Anterior cingulate cortex (tissue), 58 donors: ENCODE measurements at places on chromosomes 1 and 21.

DNA sequence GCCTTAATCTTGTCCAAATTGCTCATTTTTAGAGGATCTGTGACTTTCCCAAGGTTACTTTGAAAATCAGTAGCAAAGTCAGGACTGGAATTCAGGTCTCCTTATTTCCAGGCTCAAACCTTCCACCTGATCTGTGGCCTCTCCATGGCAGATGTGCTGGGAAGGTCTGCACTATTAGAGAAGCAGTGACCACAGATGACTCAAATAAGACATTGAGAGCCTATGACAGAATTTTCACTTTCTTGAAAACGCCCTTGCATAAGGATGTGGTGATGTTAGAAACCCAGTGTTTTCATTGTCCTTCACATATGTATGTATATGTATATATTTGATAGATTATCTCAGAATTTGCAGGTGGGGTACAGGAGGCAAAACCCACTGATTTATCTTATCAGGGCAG is 45.3 kb downstream of the TTC39A start:
- no peak for DNase-seq

DNA sequence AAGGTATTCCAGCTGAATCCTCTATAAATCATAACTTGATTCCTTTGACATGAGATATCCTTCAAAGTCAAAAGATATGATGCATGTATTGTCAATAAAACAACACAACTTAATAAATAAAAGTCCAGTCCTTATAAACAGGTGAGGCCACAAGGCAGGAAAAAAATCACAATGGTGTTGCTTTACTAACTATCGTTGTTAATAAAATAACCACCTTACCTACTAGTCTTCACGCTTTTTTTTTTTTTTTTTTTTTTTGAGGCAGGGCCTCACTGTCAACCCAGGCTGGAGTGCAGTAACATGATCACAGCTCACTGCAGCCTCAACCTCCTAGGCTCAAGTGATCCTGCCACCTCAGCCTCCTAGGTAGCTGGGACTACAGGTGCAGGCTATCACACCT is at the start of gene TMEM81:
TMEM81 (minus strand) TSS at position 101 of the 400 bp plus-strand sequence. CDS start 140 bp downstream, outside the sequence.
- no peak for DNase-seq

- DNase-seq, result no peak
Observed at GRCh38 chr1:203187304-203187685, 791 bp upstream of the CHI3L1 start.

DNA sequence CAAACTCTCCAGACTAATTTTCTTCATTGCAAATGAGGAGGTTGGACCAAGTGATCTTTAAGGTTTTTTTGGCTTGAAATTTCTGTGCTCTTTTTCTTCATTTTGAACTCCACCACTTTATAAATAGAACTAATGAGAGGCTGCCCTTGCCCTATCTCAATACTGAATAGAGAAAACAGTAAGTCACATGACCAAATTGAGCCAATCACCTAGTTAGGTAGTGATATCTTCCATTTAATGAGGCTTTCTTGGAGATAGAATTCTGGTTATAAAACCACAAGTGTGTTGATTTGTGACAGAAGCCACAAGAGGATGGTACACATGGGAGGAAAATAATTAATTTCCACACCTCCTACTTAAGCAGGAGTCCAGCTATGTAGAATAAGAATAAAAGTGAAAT is 263.4 kb upstream of the SNX7 start:
- DNase-seq, result no peak

GRCh38 chr1:222975472-222976122 is 160.8 kb downstream of the DISP1 start:
- DNase-seq, result no peak

DNA sequence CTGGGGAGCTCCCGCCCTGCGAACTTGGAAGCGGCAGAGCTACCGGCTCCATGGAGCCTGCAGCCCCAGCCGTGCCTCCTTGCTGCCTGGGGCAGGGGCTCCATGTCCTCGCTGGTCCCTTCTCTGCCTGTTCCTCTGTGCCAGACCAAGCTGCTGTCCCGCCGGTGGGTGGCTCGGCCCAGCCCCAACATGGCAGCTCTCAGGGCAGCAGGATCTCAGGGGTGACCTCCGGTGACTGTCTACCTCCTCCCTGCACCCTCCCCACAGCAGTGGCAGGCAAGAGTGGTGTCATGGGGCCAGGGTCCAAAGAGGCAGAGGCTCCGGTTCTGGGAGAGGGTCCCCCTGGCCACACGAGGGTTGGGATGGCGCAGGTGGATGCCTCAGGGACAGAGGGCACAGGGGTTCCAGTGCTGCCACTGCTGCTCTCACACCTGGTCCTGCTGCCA is 45.8 kb downstream of the ATP6V1G3 start:
- no peak for DNase-seq

DNA sequence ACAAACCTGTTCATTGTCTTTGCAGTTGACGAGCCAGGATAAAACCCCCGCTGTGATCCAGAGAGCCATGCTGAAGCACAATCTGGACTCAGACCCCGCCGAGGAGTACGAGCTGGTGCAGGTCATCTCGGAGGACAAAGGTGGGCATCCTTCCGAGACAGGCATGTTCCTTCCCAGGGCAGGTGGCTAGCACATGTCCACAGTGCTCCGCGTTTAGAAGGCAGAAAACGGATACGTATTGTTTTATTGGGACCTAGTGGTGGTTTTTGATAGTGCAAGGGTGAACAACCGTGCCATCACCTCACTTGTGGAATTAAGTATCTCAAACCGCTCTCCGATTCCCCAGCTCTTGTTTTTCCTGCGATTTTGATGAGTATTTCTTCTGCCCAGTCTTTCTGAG is 115.3 kb downstream of the COLGALT2 start:
- no peak for DNase-seq

DNA sequence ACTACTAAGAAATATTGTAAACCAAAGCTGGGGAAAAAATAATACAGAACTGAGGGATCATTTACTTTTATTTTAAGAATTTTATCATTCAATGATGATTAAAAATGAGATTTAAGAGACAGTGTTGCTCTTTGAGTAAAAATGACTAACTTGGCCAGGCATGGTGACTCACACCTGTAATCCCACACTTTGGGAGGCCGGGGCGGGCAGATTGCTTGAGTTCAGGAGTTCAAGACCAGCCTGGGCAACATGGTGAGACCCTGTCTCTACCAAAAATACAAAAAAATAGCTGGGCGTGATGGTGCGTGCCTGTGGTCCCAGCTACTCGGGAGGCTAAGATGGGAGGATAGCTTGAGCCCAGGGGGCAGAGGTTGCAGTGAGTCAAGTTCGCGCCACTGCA is 21.8 kb upstream of the PLEKHO1 start:
- DNase-seq, result no peak

GRCh38 chr1:172662464-172663109 is 3.7 kb downstream of the FASLG start:
- DNase-seq, result no peak

- no peak for DNase-seq
Observed at GRCh38 chr1:113734357-113735055, 24.8 kb downstream of the PHTF1 start.

GRCh38 chr1:173532237-173532636 is 55.1 kb downstream of the PRDX6 start:
- no peak for DNase-seq

DNA sequence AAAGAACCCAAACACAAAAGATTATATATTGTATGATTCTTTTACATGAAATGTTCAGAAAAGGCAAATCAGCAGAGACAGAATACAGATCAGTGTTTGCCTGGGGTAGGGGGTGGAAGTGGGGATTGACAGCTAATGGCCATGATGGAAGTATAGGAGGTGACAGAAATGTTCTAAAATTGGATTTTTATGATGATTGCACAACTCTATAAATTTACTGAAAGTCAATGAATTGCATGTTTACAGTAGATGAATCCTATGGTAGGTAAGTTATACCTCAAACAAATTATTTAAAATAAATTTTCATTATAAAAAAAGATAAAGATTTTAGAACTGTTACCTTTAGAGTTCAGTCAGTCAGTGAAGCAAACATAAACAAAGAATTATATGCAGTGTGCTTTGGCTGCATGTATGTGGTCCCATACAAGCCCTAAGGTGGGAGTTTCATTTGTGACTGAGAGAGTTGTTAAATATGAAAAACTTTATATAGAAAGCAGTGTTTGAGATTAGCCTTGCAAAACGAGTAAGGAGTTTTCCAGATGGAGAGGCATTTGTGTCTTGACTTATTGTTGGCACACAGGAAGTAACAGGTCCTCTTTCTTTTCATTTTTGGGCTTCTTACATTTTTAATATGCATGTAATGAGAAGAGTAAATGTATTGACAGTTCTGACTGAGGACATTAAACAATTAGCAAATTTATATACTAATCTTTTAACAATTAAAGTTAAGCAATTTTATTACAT is 115.6 kb upstream of the KIAA1614 start:
- no peak for DNase-seq

- DNase-seq, result no peak
Observed at GRCh38 chr1:157133426-157133825, 4.8 kb downstream of the ETV3 start.

- no peak for DNase-seq
Observed at GRCh38 chr1:8152731-8153702, 126.9 kb upstream of the ERRFI1 start.

DNA sequence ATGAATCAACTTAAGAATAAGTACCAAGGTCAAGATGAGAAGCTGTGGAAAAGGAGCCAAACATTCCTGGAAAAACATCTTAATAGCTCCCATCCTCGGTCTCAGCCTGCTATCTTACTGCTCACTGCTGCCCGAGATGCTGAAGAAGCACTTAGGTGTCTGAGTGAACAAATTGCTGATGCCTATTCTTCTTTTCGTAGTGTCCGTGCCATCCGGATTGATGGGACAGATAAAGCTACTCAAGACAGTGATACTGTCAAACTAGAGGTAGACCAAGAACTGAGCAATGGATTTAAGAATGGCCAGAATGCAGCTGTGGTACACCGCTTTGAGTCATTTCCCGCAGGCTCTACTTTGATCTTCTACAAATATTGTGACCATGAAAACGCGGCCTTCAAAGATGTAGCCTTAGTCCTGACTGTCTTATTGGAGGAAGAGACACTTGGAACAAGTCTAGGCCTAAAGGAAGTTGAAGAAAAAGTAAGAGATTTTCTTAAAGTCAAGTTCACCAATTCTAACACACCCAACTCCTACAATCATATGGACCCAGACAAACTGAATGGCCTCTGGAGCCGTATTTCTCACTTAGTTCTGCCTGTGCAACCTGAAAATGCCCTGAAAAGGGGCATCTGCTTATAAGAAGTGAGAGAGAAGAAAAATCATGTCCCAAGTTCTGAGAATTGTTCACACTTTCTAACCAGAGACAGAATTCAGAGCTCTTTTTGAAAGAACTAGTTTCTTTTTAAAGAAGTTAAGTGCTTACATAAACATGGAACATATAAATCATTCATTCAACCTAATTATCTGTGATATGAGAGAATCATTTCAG is 35.7 kb downstream of the TOR1AIP1 start:
- DNase-seq, result no peak

- no peak for DNase-seq
Observed at GRCh38 chr21:25657140-25657539, 18.1 kb downstream of the JAM2 start.

DNA sequence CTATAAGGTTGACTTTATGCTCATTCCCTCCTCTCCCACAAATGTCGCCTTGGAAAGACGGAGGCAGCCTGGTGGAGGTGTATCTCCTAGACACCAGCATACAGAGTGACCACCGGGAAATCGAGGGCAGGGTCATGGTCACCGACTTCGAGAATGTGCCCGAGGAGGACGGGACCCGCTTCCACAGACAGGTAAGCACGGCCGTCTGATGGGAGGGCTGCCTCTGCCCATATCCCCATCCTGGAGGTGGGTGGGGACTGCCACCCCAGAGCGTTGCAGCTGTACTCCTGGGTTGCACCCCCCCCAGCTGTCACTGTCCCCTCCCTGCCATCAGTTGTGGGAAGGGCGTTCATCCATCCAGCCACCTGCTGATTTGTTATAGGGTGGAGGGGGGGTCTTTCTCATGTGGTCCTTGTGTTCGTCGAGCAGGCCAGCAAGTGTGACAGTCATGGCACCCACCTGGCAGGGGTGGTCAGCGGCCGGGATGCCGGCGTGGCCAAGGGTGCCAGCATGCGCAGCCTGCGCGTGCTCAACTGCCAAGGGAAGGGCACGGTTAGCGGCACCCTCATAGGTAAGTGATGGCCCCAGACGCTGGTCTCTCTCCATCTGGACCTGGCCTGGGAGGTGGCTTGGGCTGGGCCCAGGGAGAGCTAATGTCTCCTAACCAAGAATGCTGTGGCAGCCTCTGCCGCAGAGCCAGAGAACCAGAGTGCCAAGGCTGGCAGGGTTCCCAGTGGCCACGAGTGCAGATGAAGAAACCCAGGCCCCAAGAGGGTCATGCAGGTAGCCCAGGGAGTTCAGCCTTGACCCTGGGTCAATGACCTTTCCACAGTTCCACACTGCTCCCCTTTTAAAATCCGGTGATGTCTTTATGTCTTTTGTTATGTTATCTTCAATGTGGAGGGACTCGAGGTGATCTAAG is 13.1 kb downstream of the PCSK9 start:
- no peak for DNase-seq

DNA sequence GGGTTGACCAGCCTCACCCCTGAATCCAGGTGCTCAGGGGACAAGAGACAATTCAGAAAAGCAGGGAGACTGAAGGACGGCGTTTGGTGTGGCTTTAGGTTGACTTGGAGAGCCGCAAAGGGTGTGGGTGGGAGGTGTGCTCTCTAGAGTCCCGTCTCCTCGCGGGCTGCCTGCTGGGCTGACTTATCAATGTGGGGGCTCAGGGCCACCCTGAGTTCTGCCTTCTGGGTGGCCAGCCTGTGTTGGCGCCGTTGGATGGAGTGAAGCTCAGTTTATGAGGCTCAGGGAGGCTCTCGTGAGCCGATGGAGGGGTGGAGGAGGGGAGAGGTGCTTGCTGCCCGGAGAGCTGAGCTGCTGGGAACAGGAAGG is 13.0 kb downstream of the GPR137B start:
- DNase-seq, result no peak

DNA sequence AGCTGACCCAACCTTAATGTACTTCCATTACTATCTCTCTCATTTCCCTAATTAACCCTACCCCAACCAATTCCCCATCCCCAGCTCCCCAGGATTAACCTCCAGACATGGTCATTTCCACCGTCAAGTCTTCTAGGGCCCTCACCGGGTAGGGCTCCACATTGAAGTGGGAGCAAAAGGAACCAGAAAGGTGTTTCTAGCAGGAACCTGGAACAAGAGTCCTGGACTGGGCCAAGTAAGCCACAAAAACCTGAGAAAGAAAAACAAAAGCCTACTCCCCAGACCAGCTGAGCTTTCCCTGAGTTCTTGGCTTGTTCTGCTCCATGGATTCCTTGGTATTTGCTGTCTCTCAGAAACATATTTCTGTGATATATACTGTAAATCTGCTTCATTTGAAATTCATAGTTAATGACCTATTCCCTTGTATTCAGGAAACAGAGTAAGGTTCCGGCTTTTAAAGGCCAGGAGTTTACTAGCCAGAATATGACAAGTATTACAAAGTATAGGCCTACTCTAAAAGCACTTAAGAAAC is 58.4 kb downstream of the SYF2 start:
- DNase-seq, result no peak

DNA sequence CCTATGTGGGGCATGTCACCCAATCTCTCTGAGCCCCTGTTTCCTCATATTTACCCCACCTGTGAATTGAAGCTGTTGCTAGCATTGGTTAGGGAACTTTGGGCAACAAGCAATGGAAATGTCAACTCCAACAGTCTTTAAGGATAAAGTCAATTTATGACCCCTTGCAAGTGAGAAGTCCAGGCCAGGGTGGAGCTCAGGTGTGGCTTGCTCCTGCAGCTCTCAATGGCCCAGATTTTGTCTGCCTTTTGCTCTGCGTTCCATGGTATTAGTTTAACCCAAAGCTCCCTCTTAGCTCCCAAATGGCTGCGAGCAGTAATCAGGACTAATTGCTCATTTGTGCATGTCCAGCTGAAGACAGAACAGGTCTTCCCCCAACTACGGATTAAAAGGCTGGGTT is 70.4 kb upstream of the ABCG1 start:
- DNase-seq, result no peak

- no peak for DNase-seq
Observed at GRCh38 chr1:212286556-212287131, 1.4 kb downstream of the PPP2R5A start.
